ENCODE measurements at places on chromosomes 13 and 19.

DNA sequence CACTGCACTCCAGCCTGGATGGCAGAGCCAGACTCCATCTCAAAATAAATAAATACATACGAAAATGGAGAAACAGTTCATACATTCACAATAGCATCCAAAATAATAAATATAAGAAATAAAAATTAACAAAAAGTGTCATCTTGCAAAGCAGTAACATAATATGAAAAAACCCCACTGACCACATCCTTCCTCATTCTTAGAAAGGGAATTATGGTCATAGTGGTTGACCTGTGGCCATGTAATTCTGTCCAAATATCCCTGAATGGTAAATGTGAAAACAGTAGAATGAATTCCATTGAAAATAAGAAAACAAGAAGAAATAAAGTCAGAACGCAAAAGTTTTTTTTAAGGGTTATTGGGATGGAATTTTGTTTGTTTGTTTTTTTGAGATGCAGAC, 7.0 kb upstream of the CDC42EP5 start:
- peak; percentile 51 for DNase-seq

DNA sequence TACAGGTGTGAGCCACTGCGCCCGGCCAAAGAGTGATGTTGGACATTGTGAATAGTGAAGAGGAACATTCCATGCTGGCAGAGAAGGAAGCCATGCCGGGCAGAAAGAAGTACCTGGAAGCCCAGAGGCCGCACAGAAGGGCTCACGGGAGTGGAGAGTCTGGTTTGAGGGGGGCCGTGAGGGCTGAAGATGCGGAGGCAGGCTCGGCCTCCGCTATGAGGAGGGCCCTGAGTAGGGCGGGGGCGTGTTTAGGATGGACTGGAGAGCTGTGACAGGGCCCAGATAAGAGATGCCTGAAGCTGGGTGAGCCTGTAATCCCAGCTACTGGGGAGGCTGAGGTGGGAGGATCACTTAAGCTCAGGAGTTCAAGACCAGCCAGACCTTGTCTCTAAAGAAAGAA, 1.6 kb downstream of the JOSD2 start:
- no peak for DNase-seq

- DNase-seq: no peak
Measured at GRCh38 chr19:12774588-12775555, at the start of gene HOOK2. HOOK2 (minus strand) TSS chr19:12775552; CDS start chr19:12775449, 103 bp downstream.

- no peak for DNase-seq
Measured at GRCh38 chr13:39422845-39423565, 180.0 kb downstream of the LHFPL6 start.

DNA sequence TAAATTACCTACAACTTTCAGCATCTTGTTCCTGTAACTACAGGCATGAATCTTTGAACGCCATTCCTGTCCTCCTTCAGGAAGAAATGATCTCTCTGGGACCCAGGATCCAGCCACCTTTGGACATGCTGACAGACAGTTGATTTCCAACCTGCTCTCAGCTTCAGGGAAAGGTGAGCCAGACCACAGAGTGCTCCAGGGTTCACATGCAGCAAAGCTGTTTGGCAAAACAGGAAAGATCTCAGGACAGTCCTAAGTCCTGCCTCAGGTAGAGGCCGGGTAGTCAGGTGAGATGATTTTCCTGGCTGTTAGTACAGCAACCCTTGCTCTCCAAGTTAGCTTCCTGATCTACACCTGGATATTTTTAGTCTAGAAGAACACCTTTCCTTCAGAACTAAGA, 9.1 kb downstream of the SLC15A1 start:
- no peak for DNase-seq

DNA sequence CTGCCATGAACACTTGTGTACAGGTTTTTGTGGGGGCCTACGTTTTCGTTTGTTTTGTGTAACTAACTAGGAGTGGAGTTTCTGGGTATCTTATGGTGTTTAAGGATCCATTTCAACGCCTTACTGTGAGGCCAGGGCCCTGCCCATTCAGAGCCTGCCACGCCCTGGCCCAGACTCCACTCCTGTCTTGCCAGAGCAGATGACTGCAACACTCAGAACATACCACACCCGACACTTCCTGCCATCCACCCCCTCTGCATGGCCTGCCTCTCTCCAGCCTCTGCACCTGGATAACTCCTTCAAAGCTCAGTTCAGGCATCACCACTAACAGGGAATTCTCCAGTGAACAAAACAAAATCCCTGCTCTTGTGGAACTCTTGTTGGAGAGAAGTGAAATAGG, 43.2 kb downstream of the RGCC start:
- no peak for DNase-seq

DNA sequence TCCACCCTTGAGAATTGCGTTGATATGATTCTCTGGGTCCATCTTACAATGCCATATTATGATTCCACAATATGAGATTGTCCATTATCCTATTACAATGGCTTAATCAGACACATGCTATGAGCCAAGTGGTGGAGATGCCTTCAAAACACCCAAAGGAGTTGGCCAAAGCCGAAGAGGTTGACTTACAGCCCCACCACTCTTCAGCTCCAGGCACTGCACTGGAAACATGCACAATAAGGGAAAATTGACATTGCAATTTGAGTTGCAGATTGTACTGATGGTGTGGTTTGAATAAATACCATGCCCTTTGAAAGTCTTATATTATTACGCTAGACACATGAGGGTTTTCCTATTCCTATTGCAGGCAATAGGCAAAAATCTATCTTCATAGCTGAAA, 75.4 kb upstream of the TNFSF11 start:
- no peak for DNase-seq

DNA sequence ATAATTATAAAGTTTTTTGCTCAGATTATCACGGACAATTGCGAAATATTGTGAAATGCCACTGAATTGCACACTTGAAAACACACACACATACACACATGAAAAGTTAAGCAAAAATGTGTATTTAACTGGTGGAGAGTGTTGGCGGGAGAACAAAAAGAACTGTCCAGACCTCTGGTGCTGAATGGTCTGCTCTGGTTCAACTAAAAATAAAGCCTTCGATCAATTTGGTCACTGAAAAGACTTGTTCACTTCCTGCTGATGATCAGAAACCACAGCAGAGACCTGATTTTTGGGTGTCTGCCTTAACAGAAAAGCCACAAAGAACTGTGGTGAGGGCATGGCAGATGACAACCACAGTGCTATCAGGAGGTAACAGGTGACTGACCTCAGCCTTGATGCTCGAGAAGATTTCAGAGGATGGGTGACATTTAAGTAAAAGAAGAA, 4.0 kb upstream of the IGFL1 start:
- DNase-seq: peak; percentile 29

GRCh38 chr13:98044301-98044700, 90.8 kb downstream of the IPO5 start:
- peak; percentile 38 for DNase-seq

DNA sequence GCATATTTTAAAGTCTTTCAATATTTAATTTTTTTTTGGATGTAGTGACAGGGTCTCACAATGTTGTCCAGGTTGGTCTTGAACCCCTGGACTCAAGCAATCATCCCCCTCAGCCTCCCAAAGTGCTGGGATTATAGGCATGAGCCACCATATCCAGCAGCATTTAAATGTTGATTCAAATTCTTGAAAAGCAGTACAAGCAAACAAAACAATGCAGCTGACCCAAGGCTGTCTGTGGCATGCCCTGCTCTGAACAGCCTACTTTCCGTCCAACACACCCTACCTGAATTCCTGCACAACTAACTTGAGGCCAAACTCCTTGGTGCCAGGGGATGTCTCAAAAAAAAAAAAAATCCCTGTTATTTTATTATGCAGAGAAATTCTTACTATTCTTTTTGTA, 23.0 kb downstream of the NEK5 start:
- no peak for DNase-seq

GRCh38 chr13:110633776-110634175, 18.4 kb downstream of the NAXD start:
- DNase-seq: no peak

- no peak for DNase-seq
Measured at GRCh38 chr19:50383001-50383851, 921 bp upstream of the POLD1 start.

DNA sequence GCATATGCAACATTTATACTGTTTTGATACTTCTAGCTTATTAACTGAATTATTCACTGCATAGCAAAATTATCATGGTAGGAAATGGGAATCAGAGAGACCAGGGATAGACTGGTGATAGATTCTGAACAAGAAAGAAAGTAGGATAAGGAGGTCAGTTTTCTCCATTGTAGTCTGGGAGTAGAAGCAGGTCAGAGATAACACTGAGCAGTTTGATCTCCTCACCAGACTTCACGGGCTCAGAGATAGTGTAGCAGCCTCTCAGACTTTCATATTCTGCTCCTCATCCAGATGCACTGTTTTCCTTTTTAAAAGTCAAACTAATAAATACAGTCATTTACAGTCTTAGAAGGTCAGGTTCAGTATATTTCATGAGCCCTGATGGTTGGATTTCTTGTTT, 56.0 kb upstream of the MYO16 start:
- DNase-seq: no peak

DNA sequence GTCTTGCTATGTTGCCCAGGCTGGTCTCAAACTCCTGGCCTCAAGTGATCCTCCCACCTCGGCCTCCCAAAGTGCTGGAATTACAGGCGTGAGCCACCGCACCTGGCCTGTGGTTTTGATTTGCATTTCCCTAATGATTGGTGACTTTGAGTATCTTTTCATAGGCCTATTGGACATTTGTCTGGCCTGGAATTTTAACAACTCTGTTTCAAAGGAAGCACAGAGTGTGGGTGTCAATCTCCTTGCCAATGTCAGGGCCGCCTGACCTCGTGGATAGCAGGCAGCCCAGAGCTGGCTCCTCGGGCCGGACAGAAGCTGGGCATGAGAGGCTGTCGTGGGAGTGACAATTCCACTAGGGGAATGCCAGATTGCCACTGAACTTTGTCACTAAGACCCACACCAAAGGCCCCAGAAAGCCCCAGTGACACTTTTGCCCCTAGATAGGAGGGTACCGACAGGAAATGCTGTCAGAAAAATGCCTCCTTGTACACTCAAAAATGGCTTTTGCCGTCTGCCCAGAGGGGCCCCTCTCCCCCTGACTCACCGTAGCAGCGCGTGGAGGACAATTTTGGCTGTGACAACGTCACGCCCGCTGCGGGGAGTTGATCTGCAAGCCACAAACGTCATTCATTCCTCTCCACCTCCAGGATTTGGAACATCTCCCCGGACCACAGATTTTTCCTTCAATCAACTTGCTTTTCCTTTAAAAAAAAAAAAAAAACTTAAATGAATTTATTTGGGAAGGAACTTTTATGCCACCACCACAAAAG, 11.7 kb upstream of the ADGRE5 start:
- no peak for DNase-seq

DNA sequence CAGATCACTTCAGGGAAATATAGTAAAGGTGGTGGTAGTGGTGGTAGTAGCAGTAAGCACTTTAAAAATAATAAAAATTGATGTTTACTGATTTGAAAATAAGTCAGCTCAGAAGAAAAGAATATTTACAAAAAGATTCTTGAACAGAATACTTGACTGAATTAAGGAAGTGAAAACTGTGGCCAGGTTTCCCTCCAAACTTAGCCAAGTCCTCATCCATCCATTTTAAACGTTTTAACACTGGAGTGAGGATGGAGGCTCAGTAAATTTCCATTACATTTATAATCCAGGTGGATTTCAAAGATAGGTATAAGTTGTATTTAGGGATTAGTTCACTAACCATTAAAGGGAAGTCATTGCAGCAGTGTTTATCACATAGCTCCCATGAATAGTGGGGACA, 221.5 kb downstream of the RGCC start:
- DNase-seq: no peak

DNA sequence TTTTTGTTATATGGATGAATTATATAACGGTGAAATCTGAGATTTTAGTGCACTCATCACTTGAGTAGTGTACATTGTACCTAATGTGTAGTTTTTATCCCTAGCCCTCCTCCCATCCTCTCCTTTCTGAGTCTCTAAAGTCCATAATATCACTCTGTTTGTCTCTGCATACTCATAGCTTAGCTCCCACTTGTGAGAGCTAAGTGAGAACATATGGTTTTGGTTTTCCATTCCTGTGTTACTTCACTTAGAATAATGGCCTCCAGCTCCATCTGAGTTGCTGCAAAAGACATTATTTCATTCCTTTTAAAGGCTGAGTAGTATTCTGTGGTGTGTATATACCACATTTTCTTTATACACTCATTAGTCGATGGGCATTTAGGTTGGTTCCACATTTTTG, 94.0 kb downstream of the SLC10A2 start:
- no peak for DNase-seq

- no peak for DNase-seq
Measured at GRCh38 chr19:14343286-14343685, 38.0 kb upstream of the ADGRE5 start.

GRCh38 chr13:112267660-112268059, 108.5 kb upstream of the SPACA7 start:
- DNase-seq: no peak

DNA sequence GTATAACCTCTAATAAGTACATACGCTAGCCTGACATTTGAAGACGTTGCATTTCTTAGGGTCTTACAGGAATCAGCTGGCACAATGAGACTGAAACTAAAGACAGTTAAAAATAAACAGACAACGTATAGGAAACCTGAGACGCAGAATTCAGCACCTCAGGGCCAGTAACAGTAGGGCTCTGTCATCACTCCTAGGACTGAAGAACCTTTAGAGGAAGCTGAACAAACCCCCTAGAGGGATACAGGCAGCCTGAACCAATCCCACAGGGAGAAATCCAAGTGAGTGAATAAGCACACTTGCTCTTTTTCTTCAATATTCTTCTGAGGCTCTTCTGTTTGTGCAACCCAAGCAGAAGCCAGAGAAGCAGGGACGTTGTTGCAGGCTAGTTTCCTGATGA, 53.9 kb upstream of the KLHL1 start:
- DNase-seq: no peak

Data from KBM-7 (cell line).